NCI-H1417 treated with DMSO at 0.1 percent for 48 hours (cell line): ENCODE measurements at places on chromosomes 6 and 20.

- no peak for DNase-seq
Measured at GRCh38 chr20:63943808-63944077, 12.5 kb downstream of the UCKL1 start.

DNA sequence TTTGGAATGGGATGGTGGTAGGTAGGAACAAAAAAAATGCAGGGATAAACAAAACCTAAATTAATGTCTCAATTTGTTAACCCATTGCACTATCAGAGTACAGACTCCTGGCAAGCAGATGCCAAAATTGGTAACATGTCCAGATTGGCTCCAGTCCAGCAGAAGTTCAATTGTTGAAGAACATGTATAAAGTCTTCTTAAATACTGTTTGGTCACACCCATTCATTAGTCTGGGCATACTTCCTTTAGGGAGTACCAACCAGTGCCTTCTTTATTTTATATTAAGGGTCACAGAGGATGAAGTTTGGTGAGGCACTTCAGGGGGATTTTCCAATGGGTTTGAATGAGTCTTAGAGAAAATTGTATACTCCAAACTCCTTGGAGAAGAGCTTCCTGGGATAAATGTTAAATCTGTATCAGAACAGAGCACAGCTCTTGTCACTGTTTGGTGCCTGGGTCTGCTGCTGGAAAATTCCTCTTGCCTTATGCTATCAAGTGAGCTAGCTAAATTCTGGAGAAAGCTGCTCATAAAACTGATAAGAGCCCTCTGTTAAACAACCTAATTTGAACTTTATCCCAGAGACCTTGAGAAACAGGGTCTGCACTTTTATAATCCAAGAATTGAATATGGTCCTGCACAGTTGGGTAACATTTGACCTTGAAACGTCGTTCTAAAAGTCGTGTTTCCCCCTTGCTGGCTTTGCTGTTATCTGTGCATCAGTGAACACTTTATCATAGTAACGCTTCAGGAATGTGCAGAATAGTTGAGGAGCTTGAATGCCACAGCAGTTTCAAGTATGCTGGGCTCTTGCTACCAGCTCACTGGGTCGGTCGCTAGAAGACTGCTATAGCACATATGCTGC is 334.1 kb upstream of the CITED2 start:
- DNase-seq = no peak

GRCh38 chr6:88441346-88441745 is 275.2 kb upstream of the CNR1 start:
- no peak for DNase-seq

GRCh38 chr6:6610031-6610591 is 21.6 kb downstream of the LY86 start:
- DNase-seq = no peak

DNA sequence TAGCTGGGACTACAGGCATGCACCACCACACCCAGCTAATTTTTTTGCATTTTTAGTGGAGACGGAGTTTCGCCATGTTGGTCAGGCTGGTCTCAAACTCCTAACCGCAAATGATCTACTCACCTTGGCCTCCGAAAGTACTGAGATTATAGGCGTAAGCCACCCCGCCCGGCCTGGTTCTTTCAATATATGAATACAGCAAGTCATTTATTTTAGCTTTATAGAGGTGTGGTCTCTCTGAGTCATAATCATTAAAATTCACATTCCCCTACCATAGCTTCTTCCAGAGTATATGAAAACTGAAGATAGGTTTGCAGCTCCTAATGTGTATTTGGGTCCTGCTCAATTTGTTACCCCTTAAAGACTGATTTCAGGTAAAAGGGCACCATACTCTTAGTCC is 88.5 kb upstream of the FAM8A1 start:
- DNase-seq = no peak

DNA sequence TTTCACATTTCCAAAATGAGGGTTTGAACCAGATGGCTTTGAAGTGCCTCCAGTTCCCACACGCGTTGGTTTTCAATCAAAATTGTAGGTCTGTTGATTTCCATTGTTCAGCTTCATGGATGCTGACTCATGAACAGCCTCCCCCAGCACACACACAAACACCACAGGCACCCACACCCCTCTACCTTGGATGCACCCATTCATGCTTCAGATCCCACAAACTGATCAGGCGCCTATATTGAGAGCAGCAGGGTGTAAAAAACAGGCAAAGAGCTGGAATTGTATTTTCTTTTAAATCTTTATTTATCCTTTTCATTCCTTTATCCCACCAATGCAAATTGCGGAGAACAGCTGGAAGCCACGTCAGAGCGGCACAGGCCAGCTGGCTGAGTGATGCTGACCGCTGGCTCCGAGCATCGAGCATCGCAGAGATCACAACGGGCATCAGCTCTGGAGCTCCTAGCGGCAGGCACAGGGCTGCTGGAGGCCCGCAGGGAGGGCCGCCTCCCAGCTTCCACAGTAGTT is 29.3 kb upstream of the TBC1D7 start:
- DNase-seq = no peak

- no peak for DNase-seq
Measured at GRCh38 chr20:10671919-10672623, 1.7 kb downstream of the JAG1 start.

DNA sequence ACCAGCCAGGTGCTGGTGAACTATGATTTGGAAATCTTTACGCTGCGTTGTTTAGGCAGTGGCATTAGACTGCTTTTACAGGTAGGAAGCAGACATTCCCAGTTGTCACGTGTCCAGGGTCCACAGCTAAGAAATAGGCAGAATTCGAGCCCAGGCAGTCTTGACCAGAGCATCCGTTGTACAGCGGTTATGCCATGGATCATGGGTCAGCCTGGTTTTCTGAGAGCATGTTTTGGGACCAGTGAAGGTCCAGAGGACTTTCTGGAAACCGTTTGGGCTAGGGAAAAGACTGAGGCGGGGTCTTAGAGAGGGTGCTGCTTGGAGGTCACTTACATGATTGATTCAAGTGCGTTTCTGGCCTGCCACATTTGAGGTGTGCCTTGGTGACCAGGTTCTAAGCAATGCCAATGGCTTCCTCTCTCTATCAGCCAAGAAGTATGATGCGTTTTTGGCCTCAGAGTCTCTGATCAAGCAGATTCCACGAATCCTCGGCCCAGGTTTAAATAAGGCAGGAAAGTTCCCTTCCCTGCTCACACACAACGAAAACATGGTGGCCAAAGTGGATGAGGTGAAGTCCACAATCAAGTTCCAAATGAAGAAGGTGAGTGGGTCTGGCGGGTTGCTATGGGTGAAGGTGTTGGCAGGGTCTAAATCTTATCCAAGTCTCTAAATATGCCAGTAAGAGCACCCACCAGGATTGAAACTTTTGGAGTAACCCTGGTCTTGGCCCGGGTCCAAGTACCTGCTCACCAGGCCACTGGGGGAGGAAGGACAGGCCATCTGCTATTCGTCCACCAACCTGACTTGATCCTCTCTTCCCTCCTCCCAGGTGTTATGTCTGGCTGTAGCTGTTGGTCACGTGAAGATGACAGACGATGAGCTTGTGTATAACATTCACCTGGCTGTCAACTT is 1.8 kb downstream of the RPL10A start:
- DNase-seq = no peak

DNA sequence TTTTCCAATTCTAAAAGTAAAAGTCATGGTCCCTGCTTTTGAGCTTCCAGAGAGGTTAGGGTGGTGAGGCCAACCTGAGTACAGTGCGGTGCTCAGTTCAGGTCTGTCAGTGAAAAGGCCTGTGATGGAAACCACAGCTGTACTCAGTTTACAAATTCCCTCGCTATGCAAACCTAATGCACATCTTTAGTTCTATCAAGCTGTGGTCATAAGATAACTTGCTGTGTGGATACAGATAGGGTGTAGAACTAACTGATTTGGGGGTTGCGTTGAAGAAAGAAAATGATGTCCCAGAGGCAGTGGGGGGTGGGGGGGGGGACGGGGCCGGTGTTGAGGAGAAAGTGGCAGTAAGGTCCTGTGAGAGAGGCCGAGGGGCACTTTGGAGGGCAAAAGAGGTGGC is 22.8 kb upstream of the MBOAT1 start:
- no peak for DNase-seq

GRCh38 chr20:57078116-57078515 is 188.3 kb downstream of the BMP7 start:
- no peak for DNase-seq

DNA sequence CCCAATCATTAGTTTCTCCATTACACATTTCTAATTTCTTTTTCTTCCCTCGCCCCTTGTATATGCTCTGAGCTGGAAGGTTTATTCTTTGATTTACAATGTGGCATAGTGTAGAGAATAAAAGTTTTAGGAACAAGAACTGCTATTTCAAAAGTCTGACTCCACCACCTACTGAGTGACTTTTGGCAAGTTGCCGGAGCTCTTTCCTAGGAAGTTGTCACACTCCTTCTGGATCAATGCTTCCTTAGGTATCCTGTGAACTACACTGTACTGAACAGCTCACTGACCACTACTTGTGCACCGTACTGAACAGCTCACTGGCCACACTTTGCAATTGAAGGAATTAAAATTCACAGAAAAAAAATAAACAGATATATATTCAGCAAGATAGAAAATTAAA is 458.2 kb downstream of the FRK start:
- no peak for DNase-seq

GRCh38 chr6:157096105-157096504 is 227.2 kb downstream of the TMEM242 start:
- no peak for DNase-seq

GRCh38 chr6:154039231-154039842 is at the start of gene OPRM1:
TSS of gene OPRM1 (plus strand) at chr6:154039240. CDS start at chr6:154039545, 305 bp downstream.
- DNase-seq = no peak

GRCh38 chr6:5984150-5985089 is 22.3 kb downstream of the NRN1 start:
- DNase-seq = no peak

GRCh38 chr20:276620-277495 is 13.7 kb downstream of the C20orf96 start:
- DNase-seq = no peak

- no peak for DNase-seq
Measured at GRCh38 chr6:169964486-169965180, 213.2 kb downstream of the ERMARD start.

DNA sequence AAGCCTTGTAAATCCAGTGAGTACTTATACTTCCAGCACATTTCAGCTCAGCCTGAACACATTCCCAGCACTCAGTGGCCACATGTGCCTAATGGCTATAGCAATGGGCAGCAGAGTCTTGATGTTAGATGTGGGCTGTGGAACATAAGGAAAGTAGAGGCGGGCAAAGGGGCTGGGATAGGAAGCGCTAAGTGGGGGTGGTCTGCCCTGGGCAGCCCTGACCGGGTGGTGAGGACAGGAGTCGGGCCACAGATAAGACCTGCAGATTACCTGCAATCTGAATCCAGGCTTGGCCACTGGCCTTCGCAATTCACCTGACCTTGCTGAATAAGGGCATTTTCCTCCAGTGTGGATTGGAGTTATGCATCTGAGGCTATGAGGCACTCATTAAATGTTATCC is 11.1 kb upstream of the HMGA1 start:
- DNase-seq = no peak

GRCh38 chr6:45002390-45003105 is 325.6 kb upstream of the RUNX2 start:
- no peak for DNase-seq

GRCh38 chr6:35485402-35485877 is 11.4 kb downstream of the TEAD3 start:
- DNase-seq = no peak

DNA sequence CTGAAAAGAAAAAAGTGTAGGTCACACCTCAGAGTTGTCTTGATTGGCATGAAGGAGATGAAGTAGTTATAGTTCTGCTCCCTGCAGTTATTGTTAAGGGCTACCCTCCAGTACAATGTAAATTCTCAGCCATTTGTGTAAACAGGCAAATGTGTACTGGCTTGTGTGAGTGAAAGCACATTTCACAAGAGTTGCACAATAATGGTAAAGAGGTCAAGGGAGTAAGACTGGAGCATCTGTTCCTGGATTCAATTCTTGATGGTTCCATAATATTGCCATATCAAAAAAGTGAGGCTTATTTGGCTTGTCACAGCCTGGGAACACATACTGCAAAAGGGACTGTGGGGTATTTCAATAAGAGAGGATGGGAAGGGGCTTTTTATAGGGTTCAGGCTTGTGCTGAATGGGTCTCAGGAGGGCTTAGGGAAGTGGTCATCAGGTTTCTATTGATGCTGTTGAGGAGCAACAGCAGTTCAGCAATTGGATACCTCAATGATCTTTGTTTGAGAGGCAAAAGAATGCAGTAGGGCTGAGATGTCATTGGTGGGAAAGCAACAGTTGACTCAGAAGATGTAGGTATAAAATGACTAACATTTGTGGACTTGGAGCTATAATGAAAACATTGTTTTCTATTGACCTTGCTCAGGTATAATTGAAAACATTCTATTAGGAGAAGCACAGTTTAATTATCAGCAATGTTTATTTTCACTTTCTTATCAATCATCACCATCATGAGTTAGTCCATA is 402.6 kb downstream of the BCKDHB start:
- no peak for DNase-seq

- no peak for DNase-seq
Measured at GRCh38 chr6:130132286-130132701, 90.5 kb downstream of the SAMD3 start.

GRCh38 chr20:57383447-57384347 is 7.5 kb upstream of the RBM38 start:
- DNase-seq = no peak

GRCh38 chr6:11536795-11537194 is 754 bp upstream of the TMEM170B start:
- no peak for DNase-seq

DNA sequence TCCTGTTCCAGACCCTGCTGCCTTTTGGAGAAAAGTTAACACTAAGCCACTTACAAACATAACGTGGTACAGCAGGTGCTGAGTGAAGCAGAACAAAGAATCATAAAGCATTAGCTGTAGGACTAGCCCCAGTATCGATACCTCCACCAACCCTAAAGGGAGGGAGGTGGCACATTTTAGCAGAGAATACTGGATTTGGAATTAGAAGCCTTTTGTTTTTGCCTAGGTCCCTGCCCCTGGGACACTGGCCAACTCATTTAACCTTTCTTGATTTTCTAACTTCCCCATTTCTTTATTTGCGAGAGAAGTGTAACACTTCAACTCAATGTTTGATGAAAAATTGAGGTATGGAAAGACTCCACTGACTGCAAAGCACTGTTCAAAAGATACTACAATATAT is 93.5 kb downstream of the B3GAT2 start:
- no peak for DNase-seq

GRCh38 chr6:90885611-90886056 is 298.8 kb upstream of the MAP3K7 start:
- no peak for DNase-seq

DNA sequence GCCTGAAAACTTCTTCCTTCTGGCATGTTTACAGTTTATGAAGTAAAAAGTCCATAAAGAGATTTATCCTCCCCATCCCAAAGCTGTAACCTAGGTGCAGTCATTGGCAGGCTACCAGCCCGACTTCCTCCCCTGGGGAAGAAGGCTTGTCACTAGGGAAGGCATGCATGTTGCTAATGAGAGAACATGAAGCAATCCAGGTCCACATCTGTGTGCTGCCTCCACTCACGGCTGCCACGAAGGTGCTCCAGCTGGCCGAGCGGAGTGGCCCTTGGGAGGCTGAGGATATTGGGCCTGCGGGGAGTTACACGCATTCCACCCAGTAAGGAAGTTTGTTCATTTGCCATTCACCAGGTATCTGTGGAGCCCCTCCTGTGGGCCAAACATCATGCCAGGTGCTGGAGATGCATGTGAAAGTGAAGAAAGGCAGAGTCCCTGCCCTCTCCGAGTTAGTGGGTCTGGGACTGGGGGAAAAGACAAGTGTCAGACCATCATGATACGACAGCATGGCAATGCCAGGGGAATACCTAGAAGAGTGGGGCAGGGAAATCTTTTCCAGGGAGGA is 257.0 kb downstream of the NRN1 start:
- no peak for DNase-seq
